Type B pancreatic cell (in vitro differentiated cells): ENCODE measurements at places on chromosomes 13 and 19. TPM values are rescaled to one million over a fixed set of nuclear protein-coding genes. Genes with fewer than 3 reads are reported as not detected.

DNA sequence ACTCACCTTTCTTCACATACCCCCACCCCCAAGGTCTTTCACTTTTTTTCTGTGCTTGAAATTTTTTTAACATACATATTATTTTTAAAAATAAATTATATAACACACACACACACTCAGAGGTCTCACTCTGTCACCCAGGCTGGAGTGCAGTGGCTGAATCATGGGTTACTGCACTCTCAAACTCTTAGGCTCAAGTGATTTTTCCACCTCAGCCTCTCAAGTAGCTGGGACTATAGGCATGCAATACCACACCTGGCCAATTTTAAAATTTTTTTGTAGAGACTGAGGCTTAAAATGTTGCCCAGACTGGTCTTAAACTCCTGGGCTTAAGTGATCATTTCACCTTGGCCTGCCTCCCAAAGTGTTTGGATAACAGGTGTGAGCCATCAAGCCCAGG, 32.9 kb upstream of the ZNF429 start:
- no peaks in the 10 kb centered on the region for H3K27me3 ChIP-seq
- peaks cover 6% of the 10 kb centered on the region for H3K36me3 ChIP-seq
- no peak overlapping the region for H3K27ac ChIP-seq
- DNase-seq, result no peak
- no peak overlapping the region for H3K4me3 ChIP-seq

- no peaks in the 10 kb centered on the region for H3K36me3 ChIP-seq
- peak overlapping the region; percentile 54 for H3K4me3 ChIP-seq
- peak overlapping the region; percentile 53 for H3K27ac ChIP-seq
- DNase-seq, result no peak
These were observed 4.6 kb downstream of the GNA11 start for GRCh38 chr19:3098515-3099346.

GRCh38 chr13:28620011-28620830, 38.7 kb upstream of the POMP start:
- H3K36me3 ChIP-seq, result no peaks in the 10 kb centered on the region
- H3K4me3 ChIP-seq, result no peak overlapping the region
- no peak for DNase-seq
- H3K27me3 ChIP-seq, result peaks cover 5% of the 10 kb centered on the region
- peaks cover 5% of the 10 kb centered on the region for H3K4me1 ChIP-seq
- H3K27ac ChIP-seq, result no peak overlapping the region

- H3K36me3 ChIP-seq, result no peaks in the 10 kb centered on the region
- no peak overlapping the region for H3K27ac ChIP-seq
- no peaks in the 10 kb centered on the region for H3K27me3 ChIP-seq
- DNase-seq, result no peak
These were observed 1589.1 kb upstream of the SPRY2 start for GRCh38 chr13:81929988-81930387.

DNA sequence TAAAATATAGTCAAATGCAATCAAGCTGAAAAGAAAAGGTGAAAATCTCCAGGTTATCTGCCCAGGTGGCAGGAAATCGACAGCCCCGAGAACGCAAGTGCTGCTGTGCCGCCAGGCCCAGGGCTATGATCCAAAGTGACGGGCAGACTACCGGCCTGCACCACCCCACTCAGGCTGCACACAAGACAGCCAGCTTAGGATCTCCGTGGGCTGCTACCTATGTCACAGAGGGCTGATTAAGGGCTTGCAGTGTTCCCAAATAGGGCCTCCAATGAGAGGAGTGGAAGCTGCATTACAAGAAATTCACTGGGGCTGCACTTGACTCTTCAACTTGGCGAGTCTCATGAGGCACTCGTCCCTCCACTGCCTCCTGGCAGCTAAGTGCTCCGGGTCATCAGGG, 121.8 kb downstream of the CRYL1 start:
- H3K4me3 ChIP-seq, result no peak overlapping the region
- peaks cover 13% of the 10 kb centered on the region for H3K27me3 ChIP-seq
- peak; percentile 40 for DNase-seq
- no peaks in the 10 kb centered on the region for H3K36me3 ChIP-seq
- H3K27ac ChIP-seq, result peak overlapping the region; percentile 54

GRCh38 chr13:79540504-79540903, 59.5 kb downstream of the NDFIP2 start:
- H3K27me3 ChIP-seq, result no peaks in the 10 kb centered on the region
- no peak overlapping the region for H3K27ac ChIP-seq
- H3K4me1 ChIP-seq, result no peaks in the 10 kb centered on the region
- H3K4me3 ChIP-seq, result no peak overlapping the region

DNA sequence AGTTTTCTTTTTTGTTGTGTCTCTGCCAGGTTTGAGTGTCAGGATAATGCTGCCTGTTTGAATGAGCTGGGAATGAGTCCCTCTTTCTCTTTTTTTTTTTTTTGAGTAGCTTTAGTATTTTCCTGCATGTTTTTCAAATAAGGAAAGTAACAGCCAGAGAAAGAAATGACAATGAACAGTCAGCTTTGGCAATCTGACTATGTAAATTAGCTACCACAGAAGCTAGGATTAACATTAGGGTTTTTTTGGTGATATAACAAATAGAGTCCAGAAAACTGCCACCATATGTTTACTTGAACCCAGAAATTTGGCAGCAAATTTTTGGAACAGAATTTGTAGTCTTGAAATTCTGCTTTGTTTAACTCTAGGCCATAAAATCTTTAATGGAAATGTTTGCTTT, 50.5 kb downstream of the SGCG start:
- H3K27me3 ChIP-seq, result no peaks in the 10 kb centered on the region
- DNase-seq, result no peak
- H3K4me1 ChIP-seq, result no peaks in the 10 kb centered on the region
- H3K27ac ChIP-seq, result no peak overlapping the region

DNA sequence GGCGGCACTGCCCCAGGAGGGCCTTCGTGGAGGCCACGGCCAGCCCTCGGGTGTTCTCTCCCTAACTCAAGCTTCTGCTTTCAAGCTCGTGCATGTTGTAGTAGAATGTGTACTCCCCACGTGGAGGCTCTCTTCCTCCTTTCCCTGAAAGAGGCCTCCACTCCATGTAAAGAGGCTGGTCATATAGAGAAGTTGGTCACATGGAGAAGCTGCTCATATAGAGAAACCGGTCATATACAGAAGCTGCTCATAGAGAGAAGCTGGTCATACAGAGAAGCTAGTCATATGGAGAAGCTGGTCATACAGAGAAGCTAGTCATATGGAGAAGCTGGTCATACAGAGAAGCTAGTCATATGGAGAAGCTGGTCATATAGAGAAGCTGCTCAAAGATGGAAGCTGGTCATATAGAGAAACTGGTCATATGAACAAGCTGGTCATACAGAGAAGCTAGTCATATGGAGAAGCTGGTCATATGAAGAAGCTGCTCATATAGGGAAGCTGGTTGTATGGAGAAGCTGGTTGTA, 152.5 kb downstream of the COL4A1 start:
- H3K4me3 ChIP-seq, result no peak overlapping the region
- peak; percentile 27 for DNase-seq
- peaks cover 3% of the 10 kb centered on the region for H3K36me3 ChIP-seq
- no peaks in the 10 kb centered on the region for H3K27me3 ChIP-seq
- H3K4me1 ChIP-seq, result peaks cover 6% of the 10 kb centered on the region

- H3K27ac ChIP-seq, result peak overlapping the region; percentile 96
- peaks cover 4% of the 10 kb centered on the region for H3K36me3 ChIP-seq
- peaks cover 20% of the 10 kb centered on the region for H3K4me1 ChIP-seq
- DNase-seq, result peak; percentile 73
These were observed 1.4 kb upstream of the ZMYM5 start for GRCh38 chr13:19864746-19865309.

GRCh38 chr19:1070576-1070930, 3.6 kb downstream of the ARHGAP45 start:
- DNase-seq, result no peak
- H3K27me3 ChIP-seq, result peaks cover 50% of the 10 kb centered on the region
- no peak overlapping the region for H3K27ac ChIP-seq
- peaks cover 5% of the 10 kb centered on the region for H3K4me1 ChIP-seq

GRCh38 chr19:20969898-20970297, 46.8 kb downstream of the ZNF85 start:
- no peaks in the 10 kb centered on the region for H3K27me3 ChIP-seq
- H3K36me3 ChIP-seq, result no peaks in the 10 kb centered on the region
- no peak overlapping the region for H3K4me3 ChIP-seq

DNA sequence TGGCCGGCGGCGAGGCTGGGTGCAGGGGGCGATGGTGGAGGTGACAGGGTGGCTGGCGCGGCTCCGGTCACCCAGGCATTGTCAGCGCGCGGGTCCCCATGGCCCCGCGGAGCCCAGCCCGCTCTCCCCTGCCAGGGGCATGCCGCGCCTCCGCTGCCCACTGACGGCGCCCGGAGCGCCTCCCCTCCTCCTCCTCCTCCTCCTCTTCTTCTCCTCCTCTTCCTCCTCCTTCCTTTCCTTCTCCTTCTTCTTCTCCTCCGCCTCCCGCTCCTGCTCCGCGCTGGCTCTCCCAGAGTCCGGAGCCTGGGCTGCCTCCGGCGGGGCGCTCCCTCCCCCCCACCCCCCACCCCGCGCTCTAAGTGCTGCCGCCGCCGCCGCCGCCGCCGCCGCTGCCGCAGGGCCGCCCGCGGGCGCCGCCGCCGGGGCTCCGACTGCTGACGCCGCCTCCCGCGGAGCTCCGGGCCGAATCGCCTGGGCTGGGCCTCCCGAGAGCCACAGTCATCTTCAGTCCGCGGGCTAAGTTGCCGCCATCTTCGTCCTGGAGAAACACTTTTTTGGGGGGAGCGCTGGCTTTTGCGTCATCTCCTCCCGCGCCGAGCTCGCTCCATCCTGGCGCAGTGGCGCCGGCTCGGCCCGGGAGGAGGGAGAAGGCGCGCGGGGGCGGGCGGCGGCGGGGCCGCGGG, 348.3 kb downstream of the LIG4 start:
- peaks cover 9% of the 10 kb centered on the region for H3K4me1 ChIP-seq
- H3K27ac ChIP-seq, result no peak overlapping the region
- peaks cover 70% of the 10 kb centered on the region for H3K27me3 ChIP-seq
- no peak for DNase-seq
- peak overlapping the region; percentile 89 for H3K4me3 ChIP-seq
- no peaks in the 10 kb centered on the region for H3K36me3 ChIP-seq

- no peak overlapping the region for H3K4me3 ChIP-seq
- peaks cover 11% of the 10 kb centered on the region for H3K27me3 ChIP-seq
- no peaks in the 10 kb centered on the region for H3K36me3 ChIP-seq
These were observed 12.4 kb downstream of the GRIN2D start for GRCh38 chr19:48405850-48406249.

ZNF582 gene
- 3.7 TPM in 2 replicates for total RNA-seq

APC2 gene
- total RNA-seq, result 1.2 and 9.2 TPM in 2 replicates

MYO16 gene
- 1.0 and 1.5 TPM in 2 replicates for total RNA-seq

ZNF317 gene
- total RNA-seq, result 40.3 and 40.5 TPM in 2 replicates

ZNF681 gene
- total RNA-seq, result 8.4 and 8.5 TPM in 2 replicates

OR7A5 gene
- total RNA-seq, result not detected in 2 replicates

ZNF470 gene
- 5.1 and 6.5 TPM in 2 replicates for total RNA-seq

ADGRE2 gene
- 1.1 and 10.3 TPM in 2 replicates for total RNA-seq

TMEM259 gene
- 157 and 173 TPM in 2 replicates for total RNA-seq

MYADM gene
- 69.5 and 73.5 TPM in 2 replicates for total RNA-seq
